Stimulated activated CD8-positive, alpha-beta memory T cell treated with anti-CD3 and anti-CD28 coated beads, Interleukin-7, amount 100 ng/mL, for 1 hour (primary cell): ENCODE measurements at places on chromosomes 12 and 14.

DNA sequence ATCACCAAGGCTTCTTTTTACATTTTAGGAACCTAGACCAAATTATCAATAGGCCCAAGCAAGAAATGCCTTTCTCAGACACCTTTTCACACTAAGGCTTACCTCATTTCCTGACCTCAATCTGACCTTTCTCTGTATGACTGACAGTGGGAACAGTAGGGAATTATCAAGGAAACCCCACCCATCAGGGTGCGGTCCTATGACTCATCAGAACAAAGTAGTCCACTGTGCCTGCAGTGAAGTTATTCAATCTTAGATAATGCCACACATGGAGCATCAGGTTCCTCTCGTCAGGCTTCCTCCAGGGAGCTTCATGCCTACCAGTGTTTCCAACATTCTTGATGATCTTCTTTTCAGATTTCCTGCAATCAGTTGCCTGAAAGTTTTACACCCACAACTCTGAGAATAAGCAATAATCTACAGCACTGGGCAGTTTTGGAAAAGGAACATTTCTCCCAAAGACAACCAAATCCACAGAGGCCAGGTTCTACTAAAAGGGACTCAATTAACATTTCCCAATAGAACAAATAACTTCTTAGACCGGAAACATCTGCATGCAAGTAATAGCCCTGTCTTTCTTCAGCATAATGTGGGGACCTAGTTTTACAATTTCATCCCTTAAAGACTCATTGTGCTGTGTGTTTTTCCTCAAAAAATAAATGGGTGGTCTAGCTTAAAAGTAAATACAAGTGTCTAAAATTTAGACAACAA, 35.9 kb upstream of the TMTC2 start:
- no peak for DNase-seq

DNA sequence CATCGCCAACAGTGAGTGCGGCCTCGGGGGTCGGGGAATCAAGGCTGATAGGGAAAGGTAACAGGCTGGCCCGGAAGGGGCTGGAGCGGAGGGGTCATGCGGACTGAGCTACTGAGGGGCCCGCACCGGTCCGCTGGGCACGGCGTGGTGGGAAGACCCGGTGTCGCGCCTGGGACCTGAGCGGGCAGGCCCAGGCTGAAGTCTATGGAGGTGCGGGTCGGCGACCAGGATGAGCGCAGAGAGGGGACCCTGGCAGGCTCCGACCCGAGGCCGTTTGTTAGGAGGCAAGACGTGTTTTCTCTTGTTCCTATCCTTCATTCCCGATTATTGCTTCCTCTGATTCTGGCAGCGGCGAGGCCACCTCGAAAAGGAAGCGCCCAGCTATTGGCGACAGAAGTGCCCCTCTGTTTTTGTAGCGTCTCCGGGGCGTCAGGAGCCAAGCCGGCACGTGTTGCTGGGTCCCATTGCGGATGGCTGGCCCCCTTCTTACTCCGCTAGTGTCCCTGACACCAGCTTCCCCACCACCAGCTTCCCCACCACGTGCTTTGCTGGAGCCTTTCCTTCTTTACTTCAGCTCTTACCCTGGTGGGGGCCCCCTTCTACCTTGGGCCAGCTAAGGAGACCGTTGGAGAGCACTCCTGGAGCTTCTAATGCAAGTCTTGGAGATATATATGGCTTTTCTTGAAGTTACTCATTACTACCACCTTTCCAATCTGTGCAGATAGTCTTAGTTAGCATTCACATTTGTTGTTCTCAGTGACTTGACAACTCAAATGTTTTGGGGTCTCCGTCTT, 653 bp downstream of the PA2G4 start:
- DNase-seq = no peak

GRCh38 chr12:104741497-104742367, 216.4 kb downstream of the SLC41A2 start:
- DNase-seq = no peak

GRCh38 chr14:29216268-29217232, 450.0 kb downstream of the FOXG1 start:
- DNase-seq = no peak

DNA sequence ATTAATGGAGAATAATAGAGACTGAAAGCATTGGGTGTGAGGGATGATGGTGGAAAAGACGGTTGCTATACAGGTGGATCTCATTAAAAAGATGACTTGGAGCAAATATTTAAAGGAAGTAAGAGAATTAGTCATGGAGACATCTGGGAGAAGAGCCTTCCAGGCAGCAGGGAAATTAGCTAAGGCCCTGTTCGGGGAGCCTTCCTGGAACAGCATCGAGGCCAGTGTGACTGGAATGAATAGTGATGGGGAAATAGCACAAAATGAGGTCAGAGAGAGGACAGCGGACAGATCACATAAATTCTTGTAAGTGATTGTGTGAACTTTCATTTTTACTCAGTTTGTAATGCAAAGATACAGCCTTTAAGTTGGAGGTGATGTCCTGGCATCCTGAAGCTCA, 842.3 kb downstream of the SLC6A15 start:
- DNase-seq = no peak

- no peak for DNase-seq
Measured at GRCh38 chr12:52236386-52237050, 3.5 kb downstream of the KRT7 start.

DNA sequence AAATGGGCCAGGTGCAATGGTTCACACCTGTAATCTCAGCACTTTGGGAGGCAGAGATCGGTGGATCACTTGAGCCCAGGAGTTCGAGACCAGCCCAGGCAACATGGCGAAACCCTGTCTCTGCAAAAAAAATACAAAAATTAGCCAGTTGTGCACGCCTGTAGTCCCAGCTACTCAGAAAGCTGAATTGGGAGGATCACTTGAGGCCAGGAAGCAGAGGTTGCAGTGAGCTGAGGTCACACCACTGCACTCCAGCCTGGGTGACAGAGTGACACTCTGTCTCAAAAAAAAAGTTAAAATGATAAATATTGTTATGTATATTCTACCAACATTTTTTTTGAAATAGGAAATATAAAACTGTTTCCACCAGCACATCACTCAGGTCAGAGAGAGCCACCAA, 64.9 kb downstream of the NDUFA12 start:
- DNase-seq = no peak

- no peak for DNase-seq
Measured at GRCh38 chr14:29215853-29216252, 449.3 kb downstream of the FOXG1 start.

GRCh38 chr14:67833403-67833802, 13.8 kb downstream of the RAD51B start:
- no peak for DNase-seq

DNA sequence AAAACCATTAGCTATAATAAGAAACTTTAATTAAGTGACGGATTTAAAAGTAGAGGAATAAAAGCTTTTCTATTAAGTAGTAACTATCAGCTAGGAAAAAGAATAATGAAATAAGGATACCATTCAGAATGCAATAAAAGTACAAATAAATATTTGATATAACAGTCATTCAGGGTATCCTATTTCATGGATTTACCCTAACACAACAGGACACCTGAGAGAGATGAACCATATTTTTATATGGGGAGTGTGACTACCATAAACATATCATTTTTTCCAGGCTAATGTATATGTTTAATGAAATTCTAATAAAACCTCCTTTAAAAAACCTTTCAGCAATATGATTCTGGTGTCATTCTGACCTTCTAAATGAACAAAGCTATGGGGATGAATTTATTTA, 393.8 kb downstream of the SNAPC1 start:
- DNase-seq = no peak

DNA sequence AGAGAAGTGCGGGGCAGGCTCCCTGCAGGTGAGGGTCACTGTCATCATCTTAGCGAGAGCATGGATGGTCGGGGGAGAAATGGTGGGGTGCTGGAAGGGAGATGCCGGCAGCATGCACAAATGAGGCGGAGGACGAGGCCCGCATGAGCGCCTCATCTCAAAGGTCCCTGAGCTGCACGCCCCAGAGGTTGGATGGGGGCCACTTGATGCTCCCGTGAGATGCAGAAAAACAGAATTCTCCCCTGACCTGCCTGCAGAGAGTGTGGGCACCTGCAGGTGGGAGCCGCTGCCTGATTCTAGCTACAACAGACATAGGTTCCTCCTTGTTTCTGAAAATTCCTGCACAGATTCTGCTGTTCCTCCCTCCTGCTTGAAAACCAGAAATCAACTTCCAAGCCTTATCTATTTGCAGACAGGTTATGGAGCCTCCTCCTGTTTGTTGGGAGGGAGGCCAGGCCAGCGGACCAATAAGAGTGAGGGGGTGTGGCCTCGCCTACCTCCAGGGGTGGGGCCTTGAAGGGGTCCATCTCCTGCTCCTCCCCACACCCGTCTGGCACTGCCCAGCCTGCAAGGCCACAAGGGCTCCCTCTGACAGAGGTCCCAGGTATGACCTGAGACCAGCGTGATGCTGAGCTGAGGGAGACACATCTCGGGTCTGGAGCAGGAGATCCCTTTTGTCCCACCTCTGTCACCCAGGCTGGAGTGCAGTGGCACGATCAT, 67.2 kb downstream of the KDM2B start:
- DNase-seq = no peak

DNA sequence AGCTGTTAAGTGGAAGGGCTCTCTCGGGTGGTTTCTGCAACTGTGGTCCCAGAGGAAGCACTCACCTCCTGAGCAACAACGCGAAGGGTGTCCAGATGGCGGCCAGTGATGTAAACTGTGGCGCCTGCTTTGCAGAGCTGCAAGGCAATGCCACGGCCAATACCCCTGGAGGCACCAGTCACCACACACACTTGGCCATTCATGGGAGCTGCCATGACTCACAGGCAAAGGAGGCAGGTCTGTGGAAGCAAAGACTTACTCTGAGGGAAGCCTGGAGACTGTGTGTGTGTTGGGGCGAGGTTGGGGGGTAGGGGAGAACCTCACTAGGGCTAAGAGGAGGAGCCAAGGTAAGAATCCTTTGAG, 707 bp downstream of the DHRS1 start:
- DNase-seq = no peak

DNA sequence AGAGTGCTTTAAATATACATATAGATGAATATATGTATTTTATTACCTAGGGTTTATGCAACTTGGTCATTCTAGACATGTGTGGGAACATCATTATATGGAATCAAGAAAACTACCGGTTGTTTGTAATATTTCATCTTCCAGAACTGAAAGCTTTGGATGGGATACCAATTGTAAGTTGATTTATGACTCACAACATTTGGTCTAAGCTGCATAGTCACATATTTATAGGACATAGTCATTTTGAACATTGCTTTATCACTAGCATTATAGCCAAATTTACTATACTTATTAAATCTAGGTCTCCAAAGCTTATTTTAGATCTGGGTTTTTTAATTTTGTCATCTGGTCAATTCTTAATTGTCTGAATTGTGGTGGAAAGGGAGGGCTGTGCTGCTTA, 83.7 kb upstream of the PCNX4 start:
- no peak for DNase-seq

DNA sequence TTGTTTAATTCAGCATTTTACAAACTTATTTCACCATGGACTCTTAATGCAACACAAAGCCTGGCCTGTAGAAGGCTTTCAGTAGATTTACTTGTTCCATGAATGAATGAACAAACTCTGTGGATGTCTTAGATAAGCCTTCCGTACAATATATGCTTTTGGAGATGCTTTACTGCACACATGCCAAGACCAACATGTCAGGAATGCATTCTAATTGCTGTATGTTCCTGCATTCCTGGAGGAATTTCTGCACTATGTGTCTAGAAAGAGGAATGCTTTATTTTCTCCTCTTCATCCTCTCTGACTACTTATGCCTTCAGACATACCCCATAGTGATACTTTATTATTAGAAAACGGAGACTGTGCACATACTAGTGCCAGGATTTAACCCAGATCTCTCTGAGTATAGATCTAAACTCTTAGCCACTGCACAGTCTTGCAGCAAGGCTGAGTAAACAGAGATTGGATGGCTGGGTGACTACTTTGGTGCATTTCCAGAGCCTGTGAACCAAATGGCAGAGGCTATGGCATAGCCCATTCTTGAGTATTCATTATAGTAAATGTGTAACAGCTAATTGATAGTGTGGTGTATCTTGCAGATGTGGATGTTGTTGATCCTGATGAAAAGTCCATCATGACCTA, 108.2 kb downstream of the SYNE2 start:
- DNase-seq = no peak
